ENCODE measurements at places on chromosomes 12 and 14.
A peak's percentile ranks its signal among the peaks of the same experiment; 100 is the strongest.

DNA sequence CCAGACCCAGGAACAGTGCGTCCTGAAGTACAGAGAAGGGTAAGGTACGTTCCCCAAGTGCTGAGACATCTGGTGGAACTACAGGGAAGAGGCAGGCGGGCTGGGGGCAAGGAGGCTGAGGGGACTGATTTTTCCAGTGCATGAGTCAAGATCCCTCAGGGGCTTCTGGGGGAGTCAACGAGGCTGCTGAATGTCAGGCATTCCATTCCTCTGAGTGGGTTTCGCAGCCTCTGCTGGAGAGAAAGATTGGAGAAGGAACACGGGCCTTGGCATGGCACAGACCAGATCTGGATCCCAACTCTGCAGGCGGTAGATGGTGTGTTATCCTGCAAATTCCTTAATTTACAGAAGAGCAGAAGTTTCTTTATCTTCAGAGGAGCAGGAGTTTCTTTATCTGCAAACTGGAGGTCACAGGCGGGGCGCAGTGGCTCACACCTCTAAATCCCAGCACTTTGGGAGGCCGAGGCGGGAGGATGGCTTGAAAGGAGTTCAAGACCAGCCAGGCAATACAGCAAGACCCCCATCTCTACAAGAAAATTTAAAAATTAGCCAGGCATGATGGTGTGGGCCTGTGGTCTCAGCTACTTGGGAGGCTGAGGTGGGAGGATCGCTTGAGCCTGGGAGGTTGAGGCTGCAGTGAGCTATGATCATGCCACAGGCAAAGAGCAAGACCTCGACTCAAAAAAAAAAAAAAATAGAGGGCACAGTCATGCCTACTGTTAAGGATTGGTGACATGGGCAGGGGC is 132.6 kb upstream of the MAP1LC3B2 start:
- DNase-seq: no peak

- no peak for DNase-seq
These were observed 19.8 kb upstream of the DHRS4 start for GRCh38 chr14:23933742-23934128.

- DNase-seq: no peak
These were observed 125.4 kb downstream of the SYT10 start for GRCh38 chr12:33314223-33314622.

- peak; percentile 58 for DNase-seq
These were observed 10.8 kb downstream of the BHLHE41 start for GRCh38 chr12:26113853-26114719.

- DNase-seq: no peak
These were observed 165.3 kb upstream of the PRMT8 start for GRCh38 chr12:3325736-3326135.

- DNase-seq: no peak
These were observed 61.4 kb downstream of the LMNTD1 start for GRCh38 chr12:25491396-25492325.

GRCh38 chr12:64034901-64035576 is 187.1 kb downstream of the KICS2 start:
- no peak for DNase-seq

- DNase-seq: no peak
These were observed 56.4 kb downstream of the PRKCH start for GRCh38 chr14:61377749-61378148.

DNA sequence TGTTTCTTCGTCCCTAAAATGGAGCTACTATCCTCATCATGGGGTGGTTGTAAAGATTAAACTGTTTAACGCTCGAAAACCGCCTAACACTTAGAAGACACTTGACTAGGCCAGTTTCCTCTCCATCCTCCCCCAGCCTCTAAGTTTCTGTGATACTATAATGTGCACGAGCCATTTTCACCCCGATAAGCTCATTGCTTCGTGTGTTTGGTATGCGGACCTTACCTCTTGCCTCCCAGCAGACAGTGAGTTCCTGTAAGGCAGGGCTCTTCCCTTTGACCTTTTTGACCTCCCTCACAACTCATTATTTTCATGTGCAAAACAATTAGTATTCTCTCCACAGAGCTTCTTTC is 499 bp upstream of the GXYLT1 start:
- no peak for DNase-seq

GRCh38 chr14:76644855-76645518 is 116.3 kb upstream of the VASH1 start:
- DNase-seq: peak; percentile 31

DNA sequence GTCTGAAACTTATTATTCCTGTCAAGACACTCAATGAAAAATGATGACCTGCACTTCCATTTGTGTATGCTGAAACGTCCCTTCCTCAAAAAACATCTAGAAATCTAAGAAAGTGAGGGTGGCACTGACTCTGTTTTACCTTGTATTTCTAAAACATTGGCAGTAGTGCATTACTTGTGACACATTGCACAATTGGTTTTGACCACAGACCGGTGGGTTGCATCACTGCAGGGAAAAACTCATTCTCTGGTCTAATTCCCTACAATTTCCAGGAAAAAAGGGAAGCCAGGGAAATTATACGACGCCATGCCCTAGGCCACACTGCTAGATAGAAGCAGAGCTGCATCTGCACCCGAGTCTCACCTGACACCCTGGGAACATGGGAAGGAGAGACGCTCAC is 156.7 kb downstream of the NTF3 start:
- DNase-seq: no peak

DNA sequence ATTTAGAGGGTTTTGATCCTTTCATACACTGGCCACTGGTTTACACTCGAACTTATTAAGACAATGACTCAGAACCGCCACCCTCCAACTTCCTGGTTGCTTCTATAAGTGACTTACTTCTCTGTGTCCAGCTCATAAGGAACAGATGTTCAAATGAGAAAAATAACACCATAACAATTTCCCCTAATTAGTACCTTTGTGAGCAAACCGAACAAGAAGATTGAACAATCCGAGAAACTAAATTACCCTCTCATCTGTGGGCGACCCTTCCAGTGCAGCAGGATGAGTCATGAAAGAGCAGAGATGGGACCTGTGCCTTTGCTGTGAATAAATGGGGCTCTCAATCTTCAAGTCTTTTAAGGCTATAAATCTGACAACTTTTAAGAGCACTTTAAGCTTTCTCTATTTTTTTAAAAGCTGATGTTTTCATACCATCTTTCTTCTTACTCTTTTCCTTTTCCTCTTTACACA is 146.8 kb upstream of the RASSF8 start:
- no peak for DNase-seq

DNA sequence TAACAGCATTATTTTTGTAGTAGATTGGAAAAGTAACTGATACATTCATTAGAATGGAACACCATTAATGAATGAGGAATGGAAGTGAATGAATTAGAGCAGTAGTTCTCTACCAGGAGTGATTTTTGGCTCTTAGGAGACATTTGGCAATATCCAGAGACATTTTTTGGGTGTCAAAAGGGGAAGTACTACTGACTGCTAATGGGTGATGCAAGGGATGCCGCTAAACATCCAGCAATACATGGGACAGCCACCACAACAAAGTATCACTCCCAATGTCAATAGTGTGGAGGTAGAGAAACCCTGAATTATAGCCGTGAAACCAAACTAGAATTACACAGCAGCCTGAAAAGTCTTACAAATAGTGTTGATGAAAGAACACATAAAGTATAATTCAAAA is 1.5 kb downstream of the CHURC1 start:
- DNase-seq: no peak

GRCh38 chr14:96627811-96628775 is 125.9 kb downstream of the PAPOLA start:
- no peak for DNase-seq

- DNase-seq: no peak
These were observed 9.1 kb downstream of the HEATR5A start for GRCh38 chr14:31411218-31411727.

GRCh38 chr12:101436136-101436535 is 28.6 kb upstream of the ARL1 start:
- DNase-seq: no peak

All from SHP77 treated with DMSO at 0.1 percent for 48 hours (cell line).